ENCODE measurements at places on chromosomes 6 and 20.

GRCh38 chr6:28555136-28555535, 29.5 kb downstream of the GPX5 start:
- DNase-seq: no peak

- DNase-seq: no peak
Measured at GRCh38 chr6:26388014-26388413, 5.1 kb downstream of the BTN2A2 start.

- DNase-seq: no peak
Measured at GRCh38 chr6:1222728-1223595, 88.9 kb upstream of the FOXQ1 start.

DNA sequence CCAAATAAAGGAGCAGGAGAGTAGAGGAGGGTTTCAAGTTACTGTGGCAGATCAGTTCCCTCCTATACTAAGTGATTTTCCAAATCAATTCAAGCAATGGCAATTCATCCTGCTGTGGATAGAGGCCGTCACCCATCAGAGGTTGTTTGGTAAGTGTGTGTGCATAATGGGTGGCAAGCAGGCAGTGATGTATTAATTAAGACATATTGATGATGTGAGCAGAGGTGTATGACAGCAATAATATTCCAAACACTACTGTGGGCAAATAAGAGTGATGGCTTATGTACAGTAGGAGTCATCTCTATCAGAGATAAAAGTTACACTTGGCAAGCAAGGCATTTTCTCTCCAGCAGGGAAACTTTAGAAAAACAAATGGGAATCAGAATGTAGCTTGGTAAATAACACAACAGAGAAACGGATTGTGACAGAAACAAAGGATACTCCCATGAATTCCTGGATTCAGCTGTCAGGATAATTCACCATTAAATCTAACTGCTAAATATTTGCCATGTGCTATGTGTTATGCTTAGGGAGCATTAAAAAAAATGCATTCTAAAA, 196.3 kb downstream of the KHDC1L start:
- DNase-seq: no peak

- DNase-seq: no peak
Measured at GRCh38 chr6:45423824-45424450, 46.2 kb upstream of the SUPT3H start.

DNA sequence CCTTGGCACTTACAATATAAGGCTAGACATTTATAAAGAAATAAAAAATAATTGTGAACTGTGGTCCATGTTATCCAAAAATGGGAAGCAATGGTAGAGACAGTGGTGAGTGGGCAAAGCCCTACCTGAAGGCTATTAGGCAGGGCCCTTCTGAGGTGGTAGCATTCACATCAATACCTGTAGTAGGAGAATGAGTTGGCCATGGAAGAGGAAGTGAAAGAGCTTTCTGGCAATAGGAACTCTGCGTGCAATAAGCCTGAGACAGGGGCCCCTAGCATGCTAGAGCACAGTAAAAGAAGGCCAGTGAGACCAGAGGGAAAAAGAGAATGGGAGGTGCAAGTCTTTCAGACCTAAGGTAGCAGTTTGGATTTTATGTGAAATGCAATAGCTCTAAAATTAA, 754.5 kb downstream of the PTPRT start:
- DNase-seq: no peak

DNA sequence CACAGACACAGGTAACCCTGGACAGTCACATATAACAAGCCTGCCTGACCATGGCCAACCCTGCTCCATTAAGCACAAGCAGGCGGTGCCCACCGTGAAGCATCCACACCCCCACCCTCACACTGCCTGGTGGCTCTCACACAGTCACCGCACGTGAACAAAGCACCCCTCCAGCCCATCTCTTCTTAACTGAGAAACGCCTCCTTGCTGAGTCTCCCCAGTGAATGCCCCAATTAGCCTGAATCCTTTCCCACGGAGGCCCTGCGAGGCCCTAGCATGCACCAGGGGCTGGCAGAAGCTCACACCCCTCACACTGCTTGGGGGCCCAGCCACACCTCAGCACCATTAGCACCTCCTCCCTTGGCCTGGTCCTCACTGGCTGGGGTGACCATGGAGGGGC, 72.3 kb downstream of the GRM4 start:
- DNase-seq: no peak

DNA sequence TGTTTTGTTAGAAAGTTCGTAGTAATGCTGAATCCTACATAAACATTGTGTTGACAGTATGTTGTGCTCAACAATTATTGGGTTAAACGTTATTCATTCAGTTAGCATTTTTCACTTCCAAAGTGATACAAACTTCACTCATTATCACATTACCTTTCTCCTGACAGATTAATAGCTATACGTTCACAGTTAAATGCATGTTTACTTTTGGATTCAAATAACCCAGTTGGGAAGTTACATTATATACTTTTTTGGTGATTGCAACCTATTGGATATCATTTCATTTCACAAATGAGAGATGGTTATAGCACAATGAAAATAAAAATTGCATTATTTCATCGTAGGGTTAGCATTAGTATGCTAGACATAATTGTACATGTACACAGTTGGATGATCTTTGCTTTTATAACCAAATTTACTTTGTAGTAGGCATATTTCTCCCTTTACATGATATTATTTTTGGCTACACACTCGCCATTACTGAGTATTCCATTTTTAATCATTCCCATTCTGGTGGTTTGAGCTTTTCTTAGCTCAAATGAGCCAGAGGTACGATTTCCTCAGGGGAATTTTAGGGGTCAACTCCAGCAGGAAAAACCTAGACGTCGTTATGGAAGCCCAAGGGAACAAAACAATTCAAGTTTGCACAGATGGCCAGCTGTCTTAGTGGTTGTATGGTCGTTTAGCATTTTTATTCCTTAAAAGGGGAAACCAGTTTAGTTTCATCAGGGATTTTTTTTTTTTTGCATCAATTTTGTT, 2.1 kb upstream of the HIVEP1 start:
- DNase-seq: no peak

DNA sequence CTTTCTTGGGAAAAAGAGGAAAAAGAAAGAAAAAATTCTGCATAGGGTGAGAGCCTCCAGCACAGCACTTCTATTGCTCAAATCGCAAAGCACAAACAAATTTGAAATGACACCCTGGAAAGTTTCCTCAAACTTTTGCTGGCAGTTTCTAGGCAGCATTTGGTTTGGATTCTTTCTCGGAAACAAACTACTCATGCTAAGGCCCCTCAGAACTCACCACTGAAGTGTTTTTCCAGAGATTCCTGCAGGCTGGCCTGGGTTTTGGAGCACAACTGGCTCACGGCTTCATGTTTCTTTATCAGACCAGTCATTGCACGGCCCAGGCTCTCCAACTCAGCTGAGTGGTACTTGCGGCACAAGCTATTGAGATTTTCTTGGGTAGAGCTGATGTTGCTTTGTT, 237.8 kb downstream of the SYNE1 start:
- DNase-seq: no peak

- DNase-seq: no peak
Measured at GRCh38 chr6:93745306-93745705, 325.9 kb upstream of the EPHA7 start.

GRCh38 chr6:132513831-132514545, 1.1 kb upstream of the STX7 start:
- DNase-seq: no peak

DNA sequence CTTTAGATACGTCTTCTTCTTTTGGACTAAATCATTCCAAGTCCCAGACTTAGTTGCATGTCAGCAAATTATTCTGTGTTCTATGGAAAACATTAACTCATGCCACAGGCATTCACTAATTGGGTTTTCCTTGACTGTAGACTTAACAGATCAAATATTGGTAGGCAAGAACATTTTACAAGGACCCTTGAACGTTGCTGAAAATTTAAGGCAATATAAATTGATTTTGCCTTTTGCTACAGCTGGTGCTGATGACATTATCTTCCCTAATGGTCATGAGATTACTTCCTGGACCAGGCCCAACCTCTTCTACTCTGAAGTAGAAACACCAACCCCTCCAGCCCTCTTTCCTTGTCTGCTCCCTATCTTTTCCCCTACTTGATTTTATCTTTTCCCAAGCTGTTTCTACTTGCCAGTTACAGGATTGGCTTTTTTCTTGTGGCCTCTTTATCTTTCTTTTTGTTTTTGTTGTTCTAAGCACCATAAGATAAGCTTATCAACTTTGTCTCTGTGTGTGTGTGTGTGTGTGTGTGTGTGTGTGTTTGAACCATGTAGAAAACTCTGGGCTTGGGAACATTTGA, 514.0 kb upstream of the SOX4 start:
- DNase-seq: no peak

DNA sequence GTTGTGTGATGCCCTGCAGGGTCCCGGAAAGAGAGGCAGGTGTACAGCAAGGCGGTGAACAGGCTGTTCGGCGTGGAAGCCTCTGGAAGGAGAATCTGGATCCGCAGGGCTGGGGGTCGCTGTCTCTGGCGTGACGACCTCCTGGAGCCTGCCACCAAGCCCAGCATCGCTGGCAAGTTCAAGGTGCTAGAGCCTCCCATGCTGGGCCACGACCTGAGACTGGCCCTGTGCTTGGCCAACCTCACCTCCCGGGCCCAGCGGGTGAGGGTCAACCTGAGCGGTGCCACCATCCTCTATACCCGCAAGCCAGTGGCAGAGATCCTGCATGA, 36.5 kb downstream of the TGM6 start:
- DNase-seq: no peak

DNA sequence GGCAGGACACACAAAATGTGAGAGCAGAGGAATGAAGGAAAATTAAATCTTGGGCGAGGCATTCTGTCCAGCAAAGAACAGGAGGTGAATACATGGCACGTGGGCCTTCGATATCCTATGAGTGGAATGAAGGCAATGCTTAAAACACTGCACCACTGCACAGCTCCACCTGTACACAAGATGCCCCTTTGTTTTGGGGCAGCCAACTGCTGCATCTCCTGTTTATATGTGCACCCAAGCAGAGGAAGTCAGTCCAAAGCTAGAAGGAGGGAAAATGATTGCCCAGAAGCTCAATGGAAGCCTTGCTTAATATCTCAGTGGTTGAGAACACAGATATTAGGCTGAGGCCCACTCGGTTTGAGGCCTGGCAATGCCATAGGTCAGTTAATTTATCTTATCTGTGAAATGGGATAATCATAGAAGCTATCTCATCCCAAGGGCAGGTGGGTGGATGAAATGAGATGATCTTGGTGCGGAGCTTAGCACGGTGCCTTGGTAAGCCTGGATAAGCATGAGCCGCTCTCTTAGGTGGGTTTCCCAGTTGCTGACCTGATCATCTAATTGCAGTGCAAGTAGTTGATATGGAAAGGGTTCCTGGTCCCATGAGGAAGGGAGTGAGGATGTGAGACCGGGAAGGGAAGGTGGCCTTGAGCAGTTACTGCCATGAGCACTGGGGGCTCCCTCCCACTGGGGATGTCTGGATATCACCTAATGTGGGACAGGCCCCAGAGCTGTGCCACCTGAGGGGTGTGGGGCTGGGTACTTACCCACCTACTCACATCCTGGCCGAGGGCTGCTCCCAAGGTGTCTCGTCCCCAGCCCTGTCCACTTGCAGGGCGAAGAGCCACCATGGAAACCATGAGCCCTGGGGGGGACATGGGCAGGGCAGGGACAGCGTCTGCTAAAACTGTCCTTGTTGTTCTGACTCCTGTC, 9.9 kb downstream of the BANF2 start:
- no peak for DNase-seq

DNA sequence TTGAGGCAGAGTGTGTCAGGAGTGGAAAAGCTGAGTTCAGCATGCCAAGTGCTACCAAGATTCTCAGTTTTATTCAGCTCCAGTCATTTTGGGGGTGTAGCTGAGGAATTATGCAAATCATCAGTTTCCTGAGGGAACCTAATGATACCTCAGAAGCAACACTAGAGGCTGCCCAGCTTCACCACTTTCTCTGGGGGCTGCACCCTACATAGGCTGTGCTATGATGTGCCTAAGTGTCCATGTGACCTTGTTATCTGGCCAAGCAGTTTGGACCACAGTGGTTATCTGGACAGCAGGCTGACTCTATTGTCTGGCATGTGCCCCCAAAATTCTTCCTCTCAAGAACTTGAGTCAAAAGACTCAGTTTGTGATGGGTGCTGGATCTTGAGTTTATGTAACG, 374.6 kb upstream of the SYNCRIP start:
- no peak for DNase-seq

DNA sequence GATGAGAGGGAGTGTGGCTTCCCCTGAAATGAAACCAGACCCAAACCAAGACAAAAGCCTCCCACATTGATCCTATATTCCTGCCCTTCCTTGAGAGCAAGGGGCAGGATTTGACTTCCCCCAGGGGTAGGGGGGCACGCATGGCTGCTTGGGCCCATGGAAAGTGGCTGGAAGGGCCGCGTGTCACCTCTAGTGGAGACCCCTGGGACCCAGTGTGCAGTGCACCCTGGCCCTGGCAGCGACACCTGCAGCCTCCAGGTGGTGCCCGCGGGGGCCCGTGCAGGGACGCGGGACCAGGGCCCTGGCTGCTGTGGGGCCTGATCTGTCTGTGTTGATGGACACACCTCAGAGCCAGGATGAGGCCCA, 18.0 kb upstream of the SLCO4A1 start:
- no peak for DNase-seq

DNA sequence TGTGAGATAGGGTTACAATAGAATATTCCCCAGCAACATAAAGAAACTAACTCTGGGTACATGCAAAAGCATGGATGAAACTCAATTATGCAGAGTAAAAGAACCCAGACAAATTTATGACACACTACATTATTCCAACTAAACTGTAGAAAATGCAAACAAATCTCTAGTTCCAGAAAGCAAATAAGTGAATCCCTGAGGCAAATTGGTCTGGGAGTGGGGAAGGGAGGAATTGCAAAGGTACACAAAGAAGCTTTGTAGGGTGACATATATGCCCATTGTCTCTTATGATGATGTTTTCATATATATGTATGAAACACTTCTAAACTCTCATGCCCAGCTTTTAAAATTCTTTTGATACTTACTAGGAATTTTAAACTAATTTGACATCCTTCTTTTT, 266.0 kb downstream of the CDKAL1 start:
- DNase-seq: no peak

GRCh38 chr20:63970714-63971431, 1.1 kb upstream of the ZNF512B start:
- no peak for DNase-seq

- DNase-seq: no peak
Measured at GRCh38 chr6:43740961-43741764, 28.8 kb upstream of the VEGFA start.

DNA sequence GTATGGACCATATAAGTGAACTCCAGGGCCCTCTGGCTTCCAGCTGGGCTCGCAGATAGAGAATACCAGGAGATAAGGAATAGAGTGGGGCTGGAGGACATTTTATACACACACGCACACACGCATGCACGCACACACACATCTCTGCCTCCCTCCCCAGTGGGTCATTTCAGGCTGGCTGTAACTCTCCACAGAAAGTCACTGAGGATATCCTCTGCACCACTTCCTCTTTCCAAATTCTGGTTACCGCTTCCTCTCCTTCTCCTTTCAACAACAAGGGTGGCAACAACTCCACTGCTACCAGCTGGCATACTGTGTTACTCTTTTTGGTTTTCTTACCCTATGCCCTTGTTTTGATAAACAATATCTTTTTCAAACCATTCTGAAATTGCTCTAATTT, 280.2 kb downstream of the COL12A1 start:
- DNase-seq: no peak

Data from activated T-helper 1 cell treated with anti-CD3 and anti-CD28 coated beads, Interleukin-2, amount 50 U/mL, for 16 hours (primary cell).